Right cardiac atrium (tissue), 5 donors: ENCODE measurements at places on chromosomes 12 and 14. TPM values are rescaled to one million over a fixed set of nuclear protein-coding genes. Genes with fewer than 3 reads are reported as not detected.

DNA sequence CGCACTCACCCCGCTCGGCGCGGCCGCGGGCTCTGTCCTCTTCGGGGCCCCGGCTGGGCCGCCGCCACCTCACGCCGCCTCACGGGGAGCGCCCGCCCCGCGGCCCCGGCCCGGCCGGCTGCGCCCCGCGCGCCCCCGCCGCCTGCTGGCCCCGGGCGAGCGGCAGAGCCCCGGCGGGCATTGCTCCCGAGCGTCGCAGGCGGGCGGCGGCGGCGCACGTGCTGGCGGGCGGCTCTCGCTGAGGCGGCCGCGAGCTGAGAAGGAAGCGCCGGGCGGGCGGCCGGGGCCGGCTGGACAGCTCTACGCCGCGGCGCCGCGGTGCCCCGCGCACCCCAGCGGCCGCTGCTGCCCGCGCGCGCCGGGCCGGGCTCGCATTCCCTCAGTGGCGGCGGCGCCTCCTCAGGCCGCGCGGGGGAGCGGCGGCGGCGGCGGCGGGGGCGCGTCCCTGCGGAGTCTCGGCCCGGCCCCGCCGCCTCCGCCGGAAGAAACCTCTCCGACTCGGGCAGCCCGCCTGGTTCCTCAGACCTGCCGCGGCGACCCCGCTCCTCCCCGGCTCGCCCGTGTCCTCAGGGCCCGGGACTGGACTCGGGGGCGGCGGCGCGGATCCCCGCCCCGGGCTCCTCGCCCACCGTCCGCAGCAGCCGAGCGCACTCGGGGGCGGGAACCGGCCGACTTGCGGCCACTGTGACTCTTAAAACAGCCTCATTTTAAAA, at the start of gene PITPNM2:
PITPNM2 (minus strand) TSS at position 347 of the 713 bp plus-strand sequence. CDS start 116,500 bp downstream, outside the sequence.
- peak; percentile 58 for DNase-seq

DNA sequence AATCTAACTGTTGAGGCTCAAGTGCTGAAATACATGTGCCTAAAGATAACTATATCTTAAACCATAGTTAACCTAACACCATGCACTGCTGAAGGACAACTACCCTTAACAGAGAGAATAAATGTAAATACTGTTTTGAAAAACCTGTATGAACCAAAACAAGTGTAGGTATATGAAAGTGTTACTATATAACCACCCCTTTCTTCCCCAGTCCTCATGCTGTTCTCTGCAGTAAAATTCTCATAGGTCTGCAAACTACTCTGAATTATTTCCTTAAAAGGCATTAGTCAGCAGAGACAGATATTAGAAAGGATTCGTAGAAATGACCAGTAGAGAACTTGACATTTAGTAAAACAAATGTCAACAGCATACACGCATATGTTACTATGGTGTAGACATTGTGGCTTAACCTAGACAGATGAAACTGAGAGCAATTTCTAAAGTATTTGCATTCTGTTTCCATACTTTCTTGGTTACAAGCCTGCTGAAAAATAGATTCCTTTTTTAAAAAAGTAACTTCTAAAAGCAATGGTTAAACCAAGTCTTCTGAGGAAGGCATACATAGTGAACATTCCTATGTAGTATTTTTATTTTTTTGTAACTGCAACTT, 13.9 kb downstream of the CSRP2 start:
- DNase-seq, result no peak

SLC6A15 gene
- not detected for total RNA-seq

HOXC9 gene
- total RNA-seq, result not detected

ZC3H10 gene
- 8.6 TPM for total RNA-seq

TMPRSS12 gene
- not detected for total RNA-seq
